ENCODE measurements at places on chromosomes 6 and 20.

DNA sequence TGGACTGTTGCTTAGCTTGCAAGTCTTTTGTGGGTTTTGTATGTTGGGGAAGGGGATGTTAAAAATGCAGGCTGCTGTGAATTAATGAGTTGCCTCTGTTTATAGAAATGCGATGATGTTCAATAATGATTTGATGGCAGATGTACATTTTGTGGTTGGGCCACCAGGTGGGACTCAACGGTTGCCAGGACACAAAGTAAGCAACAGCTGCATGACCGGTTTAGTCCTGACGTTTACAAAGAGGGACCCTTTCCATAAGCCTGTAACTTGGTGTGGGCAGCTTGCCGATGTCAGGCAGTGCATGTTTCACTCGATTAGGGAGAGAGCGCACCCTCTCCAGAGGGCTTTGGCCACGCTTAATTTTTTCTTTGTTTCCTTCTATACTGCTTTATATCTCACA is 1.3 kb downstream of the BTBD3 start:
- peak; percentile 87 for DNase-seq

DNA sequence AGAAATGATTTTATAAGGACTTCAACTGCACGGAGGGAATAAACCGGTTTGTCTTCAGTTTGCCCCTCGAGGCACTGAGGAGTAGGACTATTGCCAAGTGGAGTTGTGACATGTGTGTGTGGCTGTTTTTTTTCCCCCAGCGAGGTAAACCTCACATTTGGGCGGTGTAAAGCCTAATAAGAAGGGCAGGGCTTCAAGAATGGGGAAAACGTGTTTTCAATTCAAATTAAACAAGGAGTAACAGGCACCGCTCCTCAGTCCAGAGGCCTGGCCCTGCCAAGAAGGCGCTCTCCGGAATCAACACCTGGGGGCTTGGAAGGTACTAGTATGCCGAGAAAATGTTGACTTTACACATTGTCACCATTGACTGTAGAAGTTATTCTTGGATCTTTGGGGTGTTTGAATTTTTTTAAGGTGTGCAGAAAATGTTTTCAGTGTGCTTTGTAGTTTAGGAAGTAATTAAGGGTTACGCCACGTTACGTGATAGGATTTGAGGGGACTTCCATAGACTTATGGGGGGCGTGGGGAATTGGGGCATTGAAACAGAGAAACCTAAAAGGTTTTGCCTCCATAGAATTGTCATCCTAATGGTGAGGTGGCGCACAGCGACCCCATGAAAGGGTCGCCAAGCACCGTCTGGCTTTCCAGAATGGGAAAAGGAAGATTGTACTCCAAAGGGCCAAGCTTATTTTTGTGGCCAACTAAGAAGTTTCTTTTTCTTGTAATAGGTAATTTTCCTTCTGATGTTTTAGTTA is 791 bp downstream of the ADGRG6 start:
- DNase-seq, result no peak

GRCh38 chr6:143349530-143349929 is 101.0 kb downstream of the ADAT2 start:
- no peak for DNase-seq

GRCh38 chr20:17066902-17067301 is 159.9 kb upstream of the PCSK2 start:
- peak; percentile 39 for DNase-seq

DNA sequence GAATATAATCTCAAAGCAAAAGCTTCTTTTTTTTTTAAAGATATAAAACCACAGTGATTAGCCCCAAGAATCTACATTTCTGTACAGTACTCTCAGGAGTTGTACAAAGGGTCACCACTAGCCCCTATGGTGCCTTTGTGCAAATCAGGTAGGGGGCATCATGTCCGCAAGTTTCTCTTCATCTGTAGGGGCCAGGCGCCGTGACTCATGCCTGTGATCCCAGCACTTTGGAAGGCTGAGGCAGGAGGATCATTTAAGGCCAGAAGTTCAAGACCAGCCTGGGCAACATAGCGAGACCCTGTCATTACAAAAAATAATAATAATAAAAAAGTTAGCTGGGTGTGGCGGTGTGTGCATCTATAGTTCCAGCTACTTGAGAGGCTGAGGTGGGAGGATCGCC is 63.9 kb downstream of the ZMYND8 start:
- no peak for DNase-seq

GRCh38 chr6:152054441-152054840 is 247.0 kb downstream of the ESR1 start:
- no peak for DNase-seq

DNA sequence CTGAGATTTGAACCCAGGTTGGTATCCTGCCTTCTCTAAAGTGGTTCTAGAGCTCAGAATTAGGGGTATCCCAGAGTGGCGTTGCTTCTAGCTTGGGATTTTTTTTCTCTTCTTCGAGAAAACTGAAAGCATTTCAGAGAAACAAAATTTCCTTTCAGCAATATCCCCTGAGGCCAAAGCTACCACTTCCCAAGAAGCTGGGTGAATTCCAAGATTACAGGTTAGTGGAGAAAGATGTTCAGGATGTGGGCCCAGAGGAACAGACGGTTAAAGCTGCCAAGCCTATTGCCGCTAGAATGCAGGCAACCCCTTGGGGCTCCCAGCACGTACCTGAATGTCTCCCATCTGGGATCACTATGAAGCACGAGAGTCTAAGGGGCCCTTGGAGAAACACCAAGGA is 134.1 kb downstream of the FOXO3 start:
- no peak for DNase-seq

DNA sequence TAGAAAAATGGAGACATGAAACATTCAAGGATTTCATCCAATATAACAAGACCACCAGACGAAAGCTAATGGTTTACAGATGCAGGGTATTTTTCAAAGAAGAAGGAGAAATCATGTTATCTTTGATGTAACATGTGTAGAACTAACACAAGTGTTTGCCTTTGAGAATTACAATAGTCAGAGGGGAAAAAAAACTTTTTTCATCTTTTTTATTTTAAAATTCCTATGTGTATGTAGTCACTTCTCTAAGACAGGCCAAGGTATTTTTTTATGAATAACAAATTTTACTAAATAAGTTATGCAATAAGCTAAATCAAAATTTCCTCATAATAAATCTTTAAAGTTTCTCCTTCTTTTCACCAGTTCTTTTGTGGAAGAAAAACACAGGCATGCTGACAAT is 161.4 kb downstream of the PDE7B start:
- DNase-seq, result no peak

- no peak for DNase-seq
Observed at GRCh38 chr20:2264118-2264517, 31.7 kb upstream of the TGM3 start.

DNA sequence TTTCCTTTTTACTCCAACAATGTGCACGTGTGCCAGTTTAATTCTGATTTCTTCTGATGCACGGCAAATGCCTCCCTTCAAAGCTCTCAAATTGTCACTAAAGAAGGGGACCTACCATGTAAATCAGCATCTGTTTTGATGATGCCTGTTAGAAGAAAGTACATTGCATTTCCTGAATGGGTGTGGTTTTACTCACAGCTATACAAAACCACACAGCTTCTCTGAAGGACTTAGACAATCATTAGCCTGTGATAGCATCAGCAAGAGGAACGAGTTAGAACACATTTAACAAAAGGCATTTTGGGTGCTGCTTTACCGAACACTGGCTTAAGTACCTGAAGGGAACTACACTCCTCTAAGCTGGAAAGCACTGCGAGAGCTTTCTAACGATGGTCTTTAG is 109.4 kb downstream of the ATXN1 start:
- DNase-seq, result no peak

DNA sequence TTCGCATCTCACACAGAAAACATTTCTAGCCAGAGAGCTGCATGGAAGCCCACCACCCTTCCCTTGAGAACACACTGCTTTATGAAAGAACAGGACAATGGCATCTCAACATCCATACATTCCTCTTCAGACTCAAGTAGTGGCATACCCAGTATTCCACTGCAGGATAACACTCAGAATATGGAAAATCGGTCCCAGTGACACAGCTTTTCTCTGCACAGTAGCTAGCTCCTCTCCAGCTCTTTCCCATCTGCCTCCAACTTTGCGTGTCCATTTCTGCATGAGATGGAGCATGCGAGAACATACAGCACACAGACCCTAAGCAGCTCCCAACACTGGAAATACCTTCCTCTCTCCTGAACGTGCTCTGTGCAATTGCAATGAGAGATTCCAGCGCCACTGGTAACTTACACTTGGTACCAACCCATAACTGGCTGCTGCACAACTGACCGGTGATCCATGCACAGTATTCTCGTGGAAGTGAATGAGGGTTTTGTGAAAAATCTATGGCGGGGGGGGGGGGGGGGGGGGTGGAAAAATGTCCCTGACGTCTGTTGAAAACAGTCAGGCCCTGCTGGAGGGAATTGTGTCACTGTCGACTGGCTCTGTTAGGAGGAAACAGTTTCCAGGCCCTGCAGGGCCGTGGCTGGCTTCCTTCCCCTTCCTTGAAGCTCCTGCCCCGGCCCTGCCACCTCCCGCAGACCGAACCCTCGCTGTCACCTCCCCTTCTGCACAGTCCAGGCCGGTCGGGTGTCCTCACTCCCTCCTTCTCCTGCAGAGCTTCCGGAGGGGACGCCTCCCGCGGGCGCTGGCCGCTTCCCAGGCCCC is 265.9 kb upstream of the QKI start:
- no peak for DNase-seq
